NCI-H1417 (cell line): ENCODE measurements at places on chromosomes 13 and 19.

DNA sequence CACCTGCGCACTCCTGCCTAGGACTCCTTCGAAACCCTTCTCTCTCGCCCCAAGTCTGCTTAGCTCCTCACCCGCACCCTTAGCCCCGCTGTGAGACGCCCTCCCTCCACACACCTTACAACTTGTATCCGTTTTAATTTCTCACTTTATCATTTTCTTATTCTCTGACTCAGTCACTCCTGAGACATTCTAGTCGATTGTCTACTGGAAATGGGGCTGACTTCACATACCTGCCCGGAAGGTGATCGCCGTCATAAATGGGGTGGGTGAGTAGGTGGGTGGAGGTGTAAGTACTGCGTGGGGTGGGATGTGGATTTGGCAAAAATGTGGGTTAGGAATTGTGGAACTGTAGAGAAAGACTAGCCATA is 714 bp downstream of the NDFIP2 start:
- no peak for DNase-seq

- no peak for DNase-seq
Measured at GRCh38 chr13:73168226-73168952, 109.6 kb downstream of the KLF5 start.

GRCh38 chr19:42178791-42179674 is 38.4 kb downstream of the DEDD2 start:
- DNase-seq = no peak

DNA sequence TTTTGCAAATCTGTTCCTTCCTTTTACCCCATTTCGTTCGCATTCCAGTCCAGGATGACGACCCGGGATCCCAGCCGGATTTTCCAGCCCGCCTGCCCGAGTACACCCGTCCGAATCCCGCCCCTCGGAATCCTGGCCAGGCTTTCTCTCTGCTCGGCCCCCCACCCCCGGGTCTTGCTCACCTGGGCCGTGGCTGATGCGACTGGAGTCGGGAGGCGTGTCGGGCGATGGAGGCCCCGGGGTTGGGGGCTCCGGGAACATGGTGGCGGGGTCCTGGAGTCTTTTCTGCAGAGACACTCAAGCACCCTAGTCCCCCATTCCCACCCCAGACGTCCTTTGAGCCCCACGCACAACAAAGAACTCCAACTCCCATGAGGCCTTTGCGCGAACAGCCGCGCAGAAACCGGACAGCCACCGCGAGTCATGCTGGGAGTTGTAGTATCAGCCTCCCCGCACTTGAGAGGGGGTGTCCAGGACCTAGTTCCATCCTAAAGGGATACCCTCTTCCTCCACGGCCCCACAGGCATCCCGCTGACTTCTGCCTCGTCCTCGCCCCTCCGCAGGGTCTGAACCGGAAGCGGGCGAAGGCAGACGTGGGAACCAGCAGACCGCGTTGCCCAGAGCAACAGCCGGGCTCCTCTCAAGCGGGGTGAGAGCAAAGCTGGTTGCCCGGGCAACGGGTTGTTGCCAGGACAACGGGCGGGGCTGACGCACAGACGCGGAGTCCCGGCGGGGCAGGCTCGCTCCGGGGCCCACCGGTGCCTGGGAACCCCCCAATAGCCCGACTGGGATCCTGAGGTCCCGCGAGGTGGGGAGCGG is 1.1 kb downstream of the SYT5 start:
- DNase-seq = peak; percentile 91

- no peak for DNase-seq
Measured at GRCh38 chr13:50236898-50237318, 221.7 kb downstream of the KCNRG start.

DNA sequence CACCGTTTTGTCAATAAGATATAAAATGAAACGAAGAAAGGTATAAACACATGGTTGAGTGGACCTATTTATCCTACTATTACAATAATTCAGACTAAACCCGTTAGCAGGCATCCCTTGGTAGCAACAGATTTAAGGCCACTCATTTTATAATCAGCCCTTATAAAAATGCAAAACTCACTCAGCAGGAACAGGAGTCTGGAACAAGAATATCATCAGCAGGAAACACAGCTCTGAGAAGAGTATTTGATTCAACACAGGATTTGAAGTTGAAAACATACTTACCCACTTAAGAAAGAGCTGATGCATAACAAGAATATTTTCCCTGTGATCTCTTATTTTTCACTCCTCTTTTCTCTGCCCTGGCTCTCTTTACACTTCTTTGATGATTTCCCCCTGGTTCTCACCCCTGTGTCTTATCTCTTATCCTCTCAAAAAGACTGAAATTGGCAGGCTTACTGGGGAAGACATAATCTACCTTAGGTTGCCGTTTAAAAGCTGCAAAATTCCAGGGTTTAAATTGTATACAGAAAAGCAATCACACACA is 1722.7 kb downstream of the SLITRK5 start:
- peak; percentile 54 for DNase-seq

DNA sequence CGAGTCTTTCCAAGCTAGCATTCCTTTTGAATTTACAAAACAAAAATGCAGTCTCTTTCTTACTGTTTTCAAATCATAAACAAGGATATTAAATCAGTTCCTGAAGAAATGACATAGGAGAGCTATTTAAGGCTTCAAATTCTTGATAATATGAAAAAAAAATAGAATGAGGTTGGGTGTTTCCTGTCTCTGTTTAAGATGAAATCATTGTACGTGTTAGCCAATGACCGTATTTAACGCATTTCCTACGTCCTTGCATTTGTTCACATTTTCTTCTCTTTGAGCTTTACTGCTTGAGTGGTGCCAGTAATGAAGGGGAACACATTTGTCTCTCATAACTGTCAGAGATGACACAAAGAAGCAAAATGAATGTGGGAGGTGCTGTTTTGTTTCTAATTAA is 821.3 kb downstream of the DIAPH3 start:
- DNase-seq = peak; percentile 69

- DNase-seq = no peak
Measured at GRCh38 chr13:94824601-94825000, 112.3 kb upstream of the SOX21 start.
